Activated CD4-positive, CD25-positive, alpha-beta regulatory T cell treated with anti-CD3 and anti-CD28 coated beads, Interleukin-2, amount 50 U/mL, for 72 hours (primary cell): ENCODE measurements at places on chromosomes 16 and 17.

DNA sequence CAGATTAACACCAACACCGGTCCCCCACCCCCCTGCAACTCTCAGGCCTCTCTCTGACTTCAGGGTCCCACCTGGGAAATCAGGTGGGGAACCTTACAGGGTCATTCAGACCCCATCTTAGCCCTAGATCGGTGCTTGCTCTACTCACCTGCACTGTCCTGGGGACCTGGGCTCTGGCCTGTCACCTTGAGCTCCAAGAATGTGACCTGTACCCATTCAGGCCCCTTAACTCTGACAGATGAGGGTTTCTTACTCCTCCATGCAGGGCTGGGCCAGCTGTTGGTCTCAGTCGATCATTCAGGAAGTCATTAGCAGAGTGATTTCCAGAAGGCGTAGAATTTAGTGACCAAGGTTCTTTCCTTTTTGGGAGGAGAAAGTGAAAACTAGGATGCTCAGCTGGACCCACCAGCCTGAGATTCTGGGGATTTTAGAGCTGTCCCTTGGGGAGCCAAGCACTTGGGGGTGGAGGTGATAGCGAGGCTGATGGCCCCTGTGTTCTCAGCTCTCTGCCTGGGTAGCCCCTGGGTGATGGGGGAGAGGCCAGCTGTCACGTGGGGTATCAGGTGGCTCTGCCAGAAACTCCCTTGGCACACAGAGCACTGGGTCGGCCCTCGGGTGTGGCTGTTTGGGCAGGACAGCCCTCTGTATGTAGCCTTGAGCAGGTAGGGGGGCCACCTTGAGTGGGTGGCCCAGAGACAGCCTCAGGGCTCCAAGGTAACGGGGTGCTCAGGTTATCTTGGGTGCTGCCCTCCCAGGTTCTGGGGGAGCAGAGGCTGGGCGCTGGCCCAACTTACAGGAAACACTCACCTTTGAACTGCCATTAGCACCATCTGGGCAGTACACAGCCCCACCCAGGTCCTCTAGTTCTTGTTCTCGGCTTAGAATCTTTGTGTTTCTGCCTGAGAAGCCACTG is 724 bp downstream of the MVP start:
- DNase-seq: peak; percentile 69

- DNase-seq: no peak
These were observed 8.5 kb upstream of the CES3 start for GRCh38 chr16:66952430-66953110.

DNA sequence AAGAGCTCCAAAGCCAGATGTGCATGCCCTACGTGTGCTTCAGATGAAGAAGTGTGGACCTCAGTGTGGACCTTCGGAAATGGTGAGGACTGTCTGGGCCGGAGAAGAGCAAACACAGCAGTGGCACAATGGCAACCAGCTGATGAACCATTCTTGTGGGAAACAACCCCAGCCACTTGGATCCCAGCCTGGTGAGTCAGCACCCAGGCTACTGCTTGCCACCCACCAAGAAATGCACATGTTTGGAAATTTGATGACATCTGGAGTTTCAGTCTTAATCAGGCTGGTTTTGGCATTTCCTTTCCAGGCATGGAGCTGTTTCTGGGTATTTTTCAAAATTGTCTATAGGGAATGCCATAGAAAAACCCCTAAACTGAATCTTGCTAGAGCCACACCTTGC is 42.7 kb downstream of the DYNLRB2 start:
- no peak for DNase-seq

- no peak for DNase-seq
These were observed 4.3 kb downstream of the AMDHD2 start for GRCh38 chr16:2524339-2524938.

DNA sequence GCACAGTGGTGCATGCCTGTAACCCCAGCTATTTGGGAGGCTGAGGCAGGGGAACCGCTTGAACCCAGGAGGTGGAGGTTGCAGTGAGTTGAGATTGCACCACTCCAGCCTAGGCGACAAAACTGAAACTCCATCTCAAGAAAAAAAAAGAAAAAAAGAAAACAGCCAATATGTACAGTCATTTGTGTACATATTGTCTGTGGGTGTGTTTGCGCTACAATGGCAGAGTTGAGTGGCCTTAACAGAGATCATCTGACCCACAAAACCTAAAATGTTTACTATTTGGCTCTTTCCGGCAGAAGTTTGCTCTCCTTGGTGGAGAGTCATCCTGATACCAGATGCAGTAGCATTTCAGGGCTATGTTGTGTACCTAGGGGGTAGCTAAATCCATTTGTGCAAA is 57.9 kb downstream of the ARSG start:
- no peak for DNase-seq

DNA sequence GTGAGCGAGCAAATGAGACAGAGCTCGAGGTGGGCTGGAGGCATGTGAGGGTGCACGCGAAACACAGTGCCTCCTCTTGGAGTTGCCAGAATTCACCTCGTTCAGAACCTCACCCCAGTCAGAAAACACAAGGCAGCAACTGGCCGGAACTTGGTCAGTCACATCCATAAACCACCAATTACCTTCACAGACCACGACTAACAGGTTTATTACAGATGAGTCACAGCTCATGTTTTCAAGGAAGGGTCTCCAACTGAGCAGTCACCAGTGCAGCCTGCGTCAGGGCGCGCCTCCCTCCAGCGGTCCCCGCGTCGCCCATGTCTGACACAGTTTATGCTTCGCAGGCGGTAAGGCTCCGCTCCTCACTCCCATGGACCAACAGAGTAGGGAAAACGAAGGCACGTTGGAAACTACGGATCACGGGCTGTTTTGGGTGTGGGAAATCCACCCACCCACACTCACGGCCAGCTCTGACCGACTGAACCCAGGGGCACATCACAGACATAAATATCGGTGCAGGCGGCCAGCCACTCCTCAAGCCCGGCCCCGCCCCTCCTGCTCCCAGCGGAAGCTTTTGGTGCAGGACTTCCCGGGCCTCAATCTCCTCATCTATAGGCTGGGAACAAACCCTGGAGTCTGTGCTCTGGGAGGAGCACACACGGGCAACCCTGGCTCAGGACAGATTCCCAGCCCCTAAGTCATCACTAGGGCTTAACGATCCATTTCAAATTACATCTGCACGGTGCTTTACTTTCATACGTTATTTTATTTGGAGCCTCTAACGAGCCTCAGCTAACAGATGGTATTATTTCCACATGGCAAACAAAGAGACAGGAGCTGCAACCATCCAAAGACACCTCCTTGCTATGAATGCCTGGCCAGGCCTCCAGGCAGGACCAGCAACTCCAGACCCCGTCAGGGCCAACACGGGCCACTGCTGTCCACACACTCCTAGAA is 126.3 kb downstream of the ZNF778 start:
- no peak for DNase-seq

GRCh38 chr17:9401434-9401833 is 174.2 kb downstream of the STX8 start:
- no peak for DNase-seq

- no peak for DNase-seq
These were observed 337.1 kb downstream of the CNTNAP4 start for GRCh38 chr16:76614269-76614668.

GRCh38 chr17:81844327-81844851 is 9.5 kb upstream of the PPP1R27 start:
- no peak for DNase-seq

DNA sequence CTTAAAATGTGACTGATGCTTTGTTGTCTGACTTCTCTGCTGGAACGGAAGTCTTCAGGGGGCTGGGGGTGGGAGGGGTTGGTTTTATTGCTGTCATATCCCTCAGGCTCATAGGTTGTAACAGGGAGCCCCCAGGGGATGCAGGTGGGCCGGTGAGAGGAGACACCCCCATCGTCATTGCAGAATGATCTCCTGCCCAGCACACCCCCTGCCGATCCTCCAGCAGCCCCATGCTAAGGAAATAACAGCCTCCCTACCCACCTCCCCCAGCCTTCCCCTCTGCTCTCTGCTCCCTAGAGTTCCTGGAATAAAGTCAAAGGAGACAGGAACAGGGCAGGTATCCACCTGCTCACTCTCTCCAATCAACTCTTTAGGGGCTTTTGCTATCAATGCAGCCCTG is 270.1 kb upstream of the TNRC6C start:
- DNase-seq: no peak

DNA sequence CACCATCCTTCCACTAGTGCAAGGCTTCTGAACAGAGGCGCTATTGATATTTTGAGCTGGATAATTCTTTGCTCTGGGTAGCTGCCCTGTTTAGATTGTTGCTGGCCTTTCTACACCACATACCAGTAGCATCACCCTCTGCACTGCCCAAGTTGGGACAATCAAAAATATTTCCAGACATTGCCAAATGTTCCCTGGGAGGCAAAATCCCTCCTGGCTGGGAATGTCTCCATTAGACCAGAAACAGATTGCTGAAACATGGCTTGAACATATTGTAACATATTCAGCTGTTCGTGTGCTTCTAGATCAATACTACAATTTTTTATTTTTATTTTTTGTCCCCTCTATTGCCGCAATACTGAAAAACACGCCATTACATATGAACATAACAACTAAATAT is 174.6 kb downstream of the ABCA8 start:
- no peak for DNase-seq
